ENCODE measurements at places on chromosomes 5 and 9. TPM values are rescaled to one million over a fixed set of nuclear protein-coding genes. Genes with fewer than 3 reads are reported as not detected.

GRCh38 chr9:131965103-131965502 is 114.6 kb downstream of the MED27 start:
- no peak for DNase-seq

GRCh38 chr5:108681079-108681921 is 66.4 kb upstream of the FER start:
- DNase-seq: no peak

- DNase-seq: peak; percentile 59
Observed at GRCh38 chr9:106920701-106921283, 57.8 kb downstream of the ZNF462 start.

Gene TMEM232
- 24.7 TPM for total RNA-seq

- DNase-seq: no peak
Observed at GRCh38 chr5:65742565-65743231, 20.7 kb downstream of the NLN start.

GRCh38 chr5:56228631-56229030 is 4.5 kb downstream of the ANKRD55 start:
- DNase-seq: no peak

- peak; percentile 11 for DNase-seq
Observed at GRCh38 chr5:138873466-138874221, 1.5 kb downstream of the LRRTM2 start.

Gene MYMK
- not detected for total RNA-seq

Gene ELAVL2
- 118 TPM for total RNA-seq

DNA sequence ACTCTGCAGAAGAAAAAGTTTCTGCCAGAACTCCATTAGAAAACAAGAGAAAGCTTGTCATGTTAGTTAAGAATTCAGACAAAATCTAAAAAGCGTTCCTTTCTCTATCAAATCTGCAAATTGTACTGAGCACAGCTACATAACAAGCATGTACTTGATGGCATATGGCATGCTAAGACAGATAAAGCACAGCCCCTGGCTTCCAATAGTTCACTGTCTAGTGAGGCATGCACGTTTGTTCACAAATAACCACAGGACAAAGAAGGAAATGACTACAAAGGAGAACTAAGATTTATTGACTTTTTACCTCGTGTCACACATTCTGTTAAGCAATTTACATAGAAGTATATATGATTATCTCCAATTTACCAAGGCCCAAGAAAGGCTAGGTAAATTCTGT is 518.2 kb upstream of the TLE4 start:
- no peak for DNase-seq

- no peak for DNase-seq
Observed at GRCh38 chr5:80033513-80033912, 1.6 kb upstream of the THBS4 start.

- DNase-seq: no peak
Observed at GRCh38 chr5:83471405-83472212, at the start of gene VCAN. Gene VCAN (plus strand): TSS chr5:83471744. CDS start chr5:83483519, 11,775 bp downstream.

DNA sequence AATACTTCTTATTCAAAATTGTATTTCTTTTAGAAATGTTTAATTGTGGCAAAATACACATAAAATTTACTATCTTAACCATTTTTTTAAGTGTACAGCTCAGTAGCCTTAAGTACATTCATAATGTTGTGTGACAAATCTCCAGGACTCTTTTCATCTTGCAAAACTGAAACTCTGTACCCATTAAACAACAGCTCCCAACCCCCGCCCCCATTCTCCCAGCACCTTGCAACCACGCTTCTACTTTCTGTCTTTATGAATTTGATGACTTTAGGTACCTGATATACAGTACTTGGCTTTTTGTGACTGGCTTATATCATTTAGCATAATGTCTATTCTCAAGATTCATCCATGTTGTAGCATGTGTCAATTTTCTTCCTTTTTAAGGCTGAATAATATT is 2.8 kb upstream of the IL5 start:
- no peak for DNase-seq

GRCh38 chr5:163571744-163572143 is 66.3 kb downstream of the MAT2B start:
- no peak for DNase-seq

Gene PFN3
- not detected for total RNA-seq

DNA sequence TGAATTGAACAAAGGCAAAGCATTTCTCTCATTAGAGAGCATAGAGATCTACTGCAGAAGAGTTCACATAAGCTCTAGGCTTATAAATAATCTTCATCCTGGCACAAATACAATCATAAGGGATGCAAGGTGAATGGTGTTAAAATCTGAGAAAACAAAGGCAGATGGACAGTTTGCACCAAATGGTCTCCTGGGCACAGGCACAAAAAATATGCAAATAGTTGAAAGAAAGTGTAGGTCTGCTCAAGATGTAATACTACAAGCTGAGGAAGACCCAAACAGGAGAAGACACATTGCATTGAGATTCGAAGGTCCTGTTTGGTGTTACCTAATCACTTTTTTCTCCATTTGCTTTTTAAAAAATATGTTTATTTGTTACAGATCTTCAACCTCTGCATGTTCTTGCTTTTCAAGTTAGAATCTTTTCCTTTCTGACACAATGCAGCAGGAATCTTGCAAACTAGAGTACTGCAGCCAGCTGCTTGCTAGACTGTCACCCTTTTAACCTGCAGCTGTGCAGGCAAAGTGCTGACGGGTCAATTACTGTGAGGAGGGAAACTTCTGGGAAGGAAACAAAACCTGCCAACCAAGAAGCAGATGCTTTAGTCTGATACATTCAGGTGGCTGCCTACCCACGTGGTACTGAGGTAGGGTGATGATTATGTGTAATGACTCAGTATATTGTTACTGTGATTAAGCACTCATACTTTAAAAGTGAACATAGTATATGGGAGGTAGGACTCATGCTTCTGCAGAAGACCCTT is 1048.6 kb upstream of the SEMA6A start:
- no peak for DNase-seq

DNA sequence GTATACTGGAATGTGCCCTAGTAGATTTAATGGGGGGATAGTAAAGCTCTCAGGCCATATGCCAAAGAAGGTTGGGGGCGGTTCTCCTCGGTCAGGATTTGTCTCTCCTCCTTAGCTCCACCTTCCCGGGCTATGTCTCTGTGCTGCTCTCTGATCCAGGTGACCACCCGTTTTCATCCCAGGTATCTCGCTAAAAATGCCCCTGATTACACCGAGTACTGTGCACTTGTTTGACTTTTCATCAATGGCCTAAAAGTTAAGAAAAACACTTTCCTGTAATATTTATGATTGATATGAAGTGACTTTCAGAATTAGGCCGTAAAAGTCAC is 724 bp downstream of the NDUFS6 start:
- no peak for DNase-seq

Gene CBY3
- not detected for total RNA-seq

- peak; percentile 41 for DNase-seq
Observed at GRCh38 chr5:80034962-80035821, at the start of gene THBS4. Gene THBS4 (plus strand): TSS chr5:80035348. CDS start chr5:80035538, 190 bp downstream.

DNA sequence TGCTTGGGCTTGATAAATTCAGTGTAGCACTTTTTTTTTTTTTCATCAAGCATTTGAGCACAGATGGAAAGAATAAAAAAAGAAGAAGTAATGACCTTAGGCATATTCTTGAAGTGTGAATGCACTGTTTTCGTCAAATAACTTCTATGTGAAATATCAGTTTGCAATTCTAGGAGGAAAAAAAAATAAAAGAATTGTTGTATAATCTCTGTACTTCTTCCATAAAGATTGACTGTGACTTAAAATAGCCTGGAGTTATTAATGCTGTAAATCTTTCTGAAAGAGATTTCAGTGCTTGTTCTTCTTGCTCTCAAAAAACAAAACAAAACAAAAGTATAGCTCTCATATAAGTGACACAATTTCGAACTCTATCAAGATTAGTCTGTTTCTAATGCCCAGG is 536.9 kb upstream of the ZNF608 start:
- DNase-seq: no peak

Gene HSPB3
- total RNA-seq: 7.8 TPM

Gene PCDHGC4
- 17.8 TPM for total RNA-seq

DNA sequence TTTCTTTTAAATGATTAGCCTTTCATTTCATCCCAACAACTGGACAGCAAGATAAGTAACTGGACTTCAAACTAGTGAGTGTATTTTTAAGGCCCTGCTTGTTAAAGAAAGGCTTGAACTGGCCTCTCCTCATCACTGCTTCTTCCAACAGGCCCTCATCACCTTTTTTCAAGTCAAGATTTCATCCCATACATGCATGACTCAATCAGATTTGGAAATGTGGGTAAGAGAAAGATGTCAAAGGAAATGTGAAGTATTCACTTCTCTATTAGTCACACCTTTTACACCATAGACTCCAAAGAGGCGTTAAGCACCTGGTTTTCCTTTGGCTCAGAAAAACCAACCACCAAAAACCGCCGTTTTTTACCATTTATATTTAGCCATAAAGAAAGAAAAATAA is 4.9 kb downstream of the NR4A3 start:
- no peak for DNase-seq

DNA sequence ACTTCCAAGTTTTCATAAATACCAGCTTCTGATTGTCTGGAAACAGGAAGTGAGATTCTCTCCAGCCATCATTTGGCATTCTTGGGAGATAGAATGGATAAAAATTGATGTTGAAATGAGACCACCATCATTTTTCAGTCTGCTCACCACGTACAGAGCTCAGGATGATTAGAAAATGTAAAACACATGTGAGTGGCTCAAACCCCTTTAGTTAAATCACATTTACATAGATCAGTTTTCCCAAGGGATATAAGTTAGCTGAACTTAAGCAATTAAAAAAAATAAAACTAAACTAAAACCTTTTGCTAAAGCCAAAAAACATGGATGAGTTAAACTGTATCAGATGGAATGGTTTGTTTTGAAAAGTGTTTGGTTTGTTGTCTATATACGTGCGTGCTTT is 37.1 kb upstream of the GDNF start:
- no peak for DNase-seq

Gene FOXD4
- total RNA-seq: 0.49 TPM

GRCh38 chr5:132635873-132636272 is 22.1 kb upstream of the IL13 start:
- DNase-seq: no peak

DNA sequence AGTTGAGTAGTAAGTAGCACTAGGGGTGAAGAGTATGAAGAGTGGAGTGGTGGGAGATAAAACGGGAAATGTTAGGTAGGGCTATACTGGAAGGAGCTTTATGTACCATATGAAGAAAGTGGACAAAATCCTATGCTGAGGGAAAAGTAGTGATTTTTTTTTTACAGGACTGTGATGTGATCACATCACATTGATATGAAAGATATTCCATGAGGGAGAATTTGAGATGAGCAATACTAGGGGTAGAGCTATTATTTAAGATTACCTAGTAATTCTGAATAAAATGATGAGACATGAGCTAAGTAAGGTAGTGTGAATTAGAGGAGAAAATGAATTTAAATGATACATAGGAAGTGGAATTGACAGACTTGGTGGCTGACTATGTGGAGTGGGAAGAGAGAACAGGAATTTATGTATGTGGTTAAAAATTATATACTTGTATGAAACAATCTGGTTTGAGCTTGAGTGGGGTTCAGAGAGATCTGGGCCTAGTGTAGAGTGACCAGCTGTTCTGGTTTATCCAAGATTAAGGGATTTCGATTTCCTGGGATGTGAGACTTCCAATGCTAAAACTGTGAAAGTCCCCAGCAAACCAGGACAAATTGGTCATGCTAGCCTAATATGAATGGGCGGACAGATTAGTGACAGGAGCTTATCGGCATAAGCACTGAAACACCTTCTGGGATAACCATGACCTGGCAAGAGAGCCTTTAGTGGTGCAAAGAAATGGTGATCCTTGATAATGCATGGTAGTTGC is 29.3 kb upstream of the STOM start:
- no peak for DNase-seq

- no peak for DNase-seq
Observed at GRCh38 chr5:57366744-57367143, 115.9 kb downstream of the ACTBL2 start.

Gene TBC1D13
- 45.1 TPM for total RNA-seq

- DNase-seq: no peak
Observed at GRCh38 chr5:127776477-127776876, 73.3 kb downstream of the CCDC192 start.

DNA sequence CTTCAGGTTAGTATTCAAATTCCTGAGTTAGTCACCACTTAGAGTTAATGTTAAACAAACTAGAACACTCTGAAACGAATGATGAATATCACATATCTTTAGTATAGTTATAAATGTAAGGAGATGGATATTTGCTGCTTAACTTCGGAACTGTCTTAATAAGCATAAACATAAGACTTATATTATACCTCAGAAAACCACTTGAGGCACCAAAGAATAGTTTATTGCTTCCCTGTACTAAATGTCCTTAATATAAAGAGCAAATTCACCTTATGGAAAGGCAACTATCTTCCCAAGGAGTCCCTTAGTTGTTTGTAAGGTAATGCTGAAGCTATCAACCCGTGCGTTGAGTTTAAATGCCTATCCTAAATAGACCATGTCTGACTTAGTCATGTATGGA is 300.0 kb upstream of the ADAMTSL1 start:
- no peak for DNase-seq

GRCh38 chr5:119290161-119290569 is 65.7 kb upstream of the TNFAIP8 start:
- DNase-seq: no peak

DNA sequence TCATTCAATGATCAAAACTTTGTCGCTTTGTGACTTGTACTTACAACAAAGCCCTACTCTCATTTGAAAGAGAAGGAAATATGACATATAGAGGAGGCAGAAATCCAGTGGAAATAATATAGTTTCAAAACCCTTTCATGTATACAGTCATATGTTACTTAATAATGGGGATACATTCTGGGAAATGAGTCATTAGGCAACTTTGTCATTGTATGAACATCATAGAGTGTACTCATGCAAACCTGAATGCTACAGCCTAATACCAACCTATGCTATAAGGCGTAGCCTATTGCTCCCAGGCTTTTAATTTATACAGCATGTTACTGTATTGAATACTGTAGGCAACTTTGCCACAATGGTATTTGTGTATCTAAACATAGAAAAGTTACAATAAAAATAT is 69.0 kb upstream of the SMC2 start:
- DNase-seq: no peak

DNA sequence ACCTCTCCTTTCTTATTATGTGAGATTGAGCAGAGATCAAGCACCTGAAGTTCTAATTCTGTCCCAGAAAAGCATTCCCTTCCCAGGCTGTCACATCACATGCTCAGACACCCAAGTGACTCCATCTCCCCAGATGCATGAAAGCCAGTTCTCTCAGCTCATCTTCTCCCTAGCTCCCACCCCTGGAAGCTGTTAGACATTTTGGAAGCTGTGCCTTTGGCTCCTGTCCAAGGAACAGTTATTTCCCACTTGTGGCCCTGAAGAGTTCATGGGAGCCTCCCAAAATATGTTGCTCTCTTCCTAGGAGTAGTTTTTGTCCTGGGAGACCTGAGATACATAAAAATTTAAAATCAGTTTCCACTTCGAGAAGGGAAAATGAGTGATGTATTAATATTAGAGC is 161.4 kb upstream of the GAS1 start:
- DNase-seq: no peak

Gene SLC6A3
- total RNA-seq: not detected

Gene SNCAIP
- total RNA-seq: 3.9 TPM

DNA sequence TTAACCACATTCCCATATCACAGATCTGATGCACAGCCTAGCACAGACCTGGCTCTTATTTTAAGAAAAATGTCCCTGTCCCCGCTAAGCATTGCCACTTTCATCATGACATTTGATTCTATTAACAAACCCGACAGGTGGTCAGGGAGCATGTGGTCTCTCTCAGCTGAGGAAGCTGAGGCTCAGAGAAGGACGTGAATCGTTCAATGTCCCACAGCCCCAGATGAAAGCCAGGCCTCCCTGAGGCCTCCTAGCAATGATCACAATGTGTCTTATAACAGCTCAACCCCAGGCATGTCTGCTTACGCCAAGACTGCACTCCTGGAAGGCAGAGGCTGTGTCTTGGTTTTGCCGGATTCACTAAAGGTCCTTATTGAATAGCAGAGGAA is 10.4 kb upstream of the CRB2 start:
- DNase-seq: no peak
